Stimulated activated CD4-positive, alpha-beta T cell treated with anti-CD3 and anti-CD28 coated beads, Interleukin-15, amount 100 ng/mL, for 1 hour (primary cell): ENCODE measurements at places on chromosomes 16 and 17.

DNA sequence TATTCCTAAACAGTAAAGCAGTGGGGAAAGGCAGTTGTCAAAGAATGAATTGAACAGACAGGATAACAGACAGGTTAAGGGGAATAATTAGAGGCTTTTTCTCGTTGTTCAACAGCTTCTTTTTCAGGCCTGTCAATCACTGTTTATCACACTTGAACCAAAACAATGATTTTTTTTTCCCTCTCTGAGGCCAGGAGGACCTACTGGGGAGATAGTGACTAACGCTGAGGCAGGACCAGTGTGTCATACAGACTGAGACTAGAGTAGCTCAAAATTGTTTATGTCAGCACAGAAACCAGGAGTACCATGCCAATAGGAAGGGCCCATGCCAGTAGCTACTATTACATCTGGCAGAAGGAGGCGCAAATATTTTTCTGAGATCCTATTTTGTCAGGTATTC, 41.3 kb upstream of the NLK start:
- no peak for DNase-seq

DNA sequence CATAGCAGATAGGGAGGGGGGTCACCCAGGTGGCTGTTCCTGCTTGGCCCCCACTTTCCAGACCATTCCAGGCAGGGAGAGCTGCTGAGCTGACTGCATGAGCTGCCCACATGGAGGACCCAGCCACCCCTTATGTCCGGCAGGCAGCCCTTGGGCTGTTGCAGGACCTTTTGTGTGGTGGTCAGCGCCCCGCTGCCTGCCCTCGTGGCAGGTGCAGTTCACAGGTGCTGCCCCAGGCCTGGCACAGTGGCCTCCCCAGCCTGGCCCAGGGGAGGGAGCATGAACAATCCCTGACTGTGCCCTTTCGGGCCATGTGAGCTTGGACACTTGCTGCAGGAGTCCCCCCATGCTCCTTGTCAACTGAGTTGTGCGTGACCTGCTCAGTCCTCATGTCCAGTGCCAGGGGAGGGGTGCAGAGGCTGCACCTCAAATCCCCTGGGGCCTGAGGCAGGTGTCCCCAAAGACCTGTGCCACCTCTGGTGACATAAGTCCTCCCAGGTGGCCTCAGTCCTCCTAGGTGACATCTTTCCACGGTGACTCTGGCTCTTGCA, 8.6 kb downstream of the TBC1D26 start:
- no peak for DNase-seq

DNA sequence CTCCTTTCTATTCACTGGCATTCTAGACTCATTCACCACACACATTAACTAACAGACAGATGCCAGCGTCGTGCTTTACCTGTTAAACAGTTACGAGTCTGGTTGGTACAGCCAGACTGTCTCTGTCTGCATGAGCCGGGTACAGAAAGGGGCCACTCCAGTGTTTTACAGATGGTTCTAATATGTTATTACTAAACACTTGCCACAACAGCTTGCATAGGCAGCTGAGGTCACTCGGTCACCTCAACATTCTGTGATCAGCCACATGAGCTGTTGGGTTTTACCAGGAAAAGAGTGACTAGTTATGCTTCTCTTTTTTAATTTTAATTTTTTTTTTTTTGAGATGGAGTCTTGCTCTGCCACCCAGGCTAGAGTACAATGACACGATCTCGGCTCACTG, 25.2 kb downstream of the CD300A start:
- no peak for DNase-seq

GRCh38 chr17:50356418-50356817, 10.5 kb downstream of the XYLT2 start:
- DNase-seq, result no peak

DNA sequence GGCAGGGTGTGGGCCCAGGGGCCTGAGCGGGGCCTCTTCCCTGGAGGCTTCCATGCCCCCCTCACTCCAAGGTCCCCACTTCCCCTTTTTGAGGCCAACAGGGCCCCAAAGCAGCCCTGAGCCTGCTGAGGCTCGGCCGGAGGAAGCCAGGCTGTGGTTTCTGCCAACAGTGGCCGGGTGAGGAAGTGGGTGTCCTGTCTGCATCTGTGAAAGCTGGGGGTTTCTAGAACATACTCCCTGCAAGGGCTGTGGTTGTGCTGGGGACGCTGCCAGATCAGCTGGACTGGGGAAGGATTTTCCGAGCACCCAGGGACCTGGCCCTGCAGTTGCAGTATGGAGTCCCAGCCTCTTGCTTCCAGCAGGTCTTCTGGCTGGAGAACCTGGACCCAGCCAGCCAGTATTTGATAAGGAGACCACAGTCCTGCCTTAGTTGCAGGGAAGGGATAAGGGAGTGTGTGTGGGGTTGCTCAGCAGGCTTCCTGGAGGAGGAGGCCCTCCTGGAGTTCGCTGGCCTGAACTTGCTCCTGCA, 15.7 kb downstream of the ADCY7 start:
- peak; percentile 40 for DNase-seq

GRCh38 chr17:43530288-43531081, 15.7 kb downstream of the ETV4 start:
- DNase-seq, result no peak

DNA sequence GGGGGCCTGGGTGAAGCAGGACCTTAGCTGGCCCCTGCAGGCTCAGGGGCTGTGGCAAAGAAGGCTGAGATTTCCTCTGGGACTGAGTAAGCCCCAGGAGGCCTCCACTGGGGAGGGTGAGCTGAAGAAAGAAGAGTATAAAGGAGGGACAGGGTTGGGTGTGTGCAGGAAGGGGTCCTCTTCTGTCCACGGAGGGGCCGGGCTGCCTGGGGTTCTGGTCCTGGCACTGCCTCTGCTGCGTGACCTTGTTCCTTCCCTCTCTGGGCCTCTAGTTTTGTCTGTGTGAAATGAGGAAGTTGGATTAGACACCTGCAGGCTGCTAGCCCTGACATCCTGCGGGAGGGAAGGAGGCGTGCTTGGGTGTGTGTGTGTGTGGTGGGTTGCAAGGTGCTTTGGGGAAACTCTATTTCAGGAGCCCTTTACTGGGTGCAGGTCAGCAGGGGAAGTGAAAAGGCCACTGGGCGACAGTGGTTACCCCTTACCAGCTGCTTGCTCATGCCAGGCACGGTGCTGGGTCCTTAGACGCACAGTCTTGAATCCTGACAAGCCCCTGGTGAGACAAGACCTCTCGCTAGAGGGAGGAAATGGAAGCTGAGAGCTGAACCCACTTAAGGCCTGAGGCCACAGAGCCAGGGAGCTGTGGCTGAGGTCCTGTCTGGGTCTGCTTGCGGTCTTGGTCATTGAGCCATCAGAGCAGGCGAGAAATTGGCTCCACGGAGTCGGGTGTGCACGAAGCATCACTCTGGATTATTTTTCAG, 60.7 kb downstream of the OR1D5 start:
- DNase-seq, result no peak

DNA sequence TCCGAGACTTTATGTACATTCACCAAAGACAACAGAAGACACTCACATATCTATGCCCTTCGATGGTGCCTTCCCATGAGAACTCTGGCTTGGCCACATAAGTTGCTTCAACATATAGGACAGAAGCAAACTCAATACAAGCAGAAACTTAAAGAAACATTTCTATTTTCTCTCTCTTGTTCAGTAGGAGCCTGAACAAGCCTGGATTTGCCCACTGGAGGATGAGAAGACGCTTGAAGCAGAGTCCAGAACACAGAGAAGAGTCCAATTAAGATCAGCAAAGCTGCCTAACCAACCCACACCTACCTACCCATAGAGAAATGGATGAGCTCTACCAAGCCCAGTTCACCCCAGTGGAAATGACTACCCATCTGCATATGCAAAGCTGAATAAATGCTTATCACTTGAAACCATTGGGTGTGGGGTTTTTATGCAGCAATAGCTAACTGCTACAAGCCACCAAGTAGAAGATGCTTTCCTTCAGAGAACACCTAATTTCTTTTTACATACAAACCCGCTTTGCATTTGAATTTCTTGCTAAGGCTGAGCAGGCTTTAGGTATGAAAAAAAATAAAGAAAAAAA, 337.9 kb upstream of the DYNLRB2 start:
- no peak for DNase-seq

- no peak for DNase-seq
Observed at GRCh38 chr16:460787-461186, 35.3 kb downstream of the RAB11FIP3 start.

- DNase-seq, result no peak
Observed at GRCh38 chr16:46712911-46713310, 23.5 kb downstream of the ORC6 start.

- no peak for DNase-seq
Observed at GRCh38 chr17:43609613-43610385, 51.9 kb downstream of the MEOX1 start.

DNA sequence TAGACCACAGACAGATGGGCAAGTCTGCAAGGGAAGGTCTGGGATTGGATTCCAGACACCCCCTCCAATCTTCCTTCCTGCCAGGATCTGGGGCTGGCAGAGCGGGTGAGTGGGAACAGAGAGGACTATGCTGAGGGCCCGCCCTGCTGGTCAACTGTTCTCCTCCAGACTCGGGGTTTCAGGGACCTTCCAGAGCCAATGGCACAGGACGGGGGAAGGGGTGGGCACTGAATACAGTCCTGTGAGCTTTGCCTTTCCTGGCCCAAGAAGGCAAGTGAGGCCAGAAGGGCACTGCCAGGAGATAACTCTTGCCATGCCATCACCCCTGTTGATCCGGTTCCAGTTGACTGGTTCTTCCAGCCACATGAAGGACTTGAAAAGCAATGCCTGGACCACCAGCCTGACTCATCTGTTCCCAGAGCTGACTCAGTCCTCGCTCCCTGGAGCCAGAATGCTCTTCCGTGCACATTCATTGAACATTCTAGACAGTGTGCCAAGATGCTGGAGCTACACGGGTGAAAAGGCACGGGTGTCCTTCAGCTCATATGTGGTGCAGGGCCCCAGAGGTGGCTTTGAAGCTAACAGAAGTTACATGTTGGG, 533 bp upstream of the MEFV start:
- no peak for DNase-seq

DNA sequence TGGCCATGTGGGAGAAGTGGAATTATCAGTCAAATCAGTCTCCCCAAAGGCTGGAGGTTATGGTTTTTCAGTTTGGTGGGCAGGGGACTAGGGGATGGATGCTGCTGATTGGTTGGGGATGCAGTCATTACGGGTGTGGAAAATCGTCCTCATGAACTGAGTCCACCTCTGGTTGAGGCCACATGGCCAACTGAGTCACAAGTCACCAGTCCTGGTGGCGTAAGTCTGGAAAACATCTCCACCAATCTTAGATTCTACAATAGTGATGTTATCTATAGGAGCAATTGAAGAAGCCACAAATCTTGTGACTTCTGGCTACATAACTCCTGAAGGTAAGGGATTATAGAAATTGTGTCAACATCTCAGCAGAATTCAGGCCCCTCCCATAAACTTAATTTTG, 5.2 kb upstream of the RNF135 start:
- DNase-seq, result no peak

DNA sequence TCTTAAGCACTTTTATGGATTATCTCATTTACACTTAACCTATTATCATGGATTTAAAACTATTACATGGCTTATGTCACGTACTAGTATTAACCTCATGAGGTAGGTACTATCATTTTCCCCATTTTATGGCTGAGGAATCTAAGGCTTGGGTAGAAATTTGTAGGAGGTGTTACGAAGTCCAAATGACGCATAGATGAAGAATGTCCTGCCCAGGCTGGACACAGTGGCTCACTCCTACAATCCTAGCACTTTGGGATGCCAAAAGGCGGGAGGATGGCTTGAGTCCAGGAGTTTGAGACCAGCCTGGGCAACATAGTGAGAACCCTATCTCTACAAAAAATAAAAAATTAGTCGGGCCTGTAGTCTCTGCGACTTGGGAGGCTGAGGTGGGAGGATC, 4.8 kb upstream of the C1QL1 start:
- DNase-seq, result no peak

- DNase-seq, result no peak
Observed at GRCh38 chr16:75100603-75100990, 16.0 kb downstream of the LDHD start.

DNA sequence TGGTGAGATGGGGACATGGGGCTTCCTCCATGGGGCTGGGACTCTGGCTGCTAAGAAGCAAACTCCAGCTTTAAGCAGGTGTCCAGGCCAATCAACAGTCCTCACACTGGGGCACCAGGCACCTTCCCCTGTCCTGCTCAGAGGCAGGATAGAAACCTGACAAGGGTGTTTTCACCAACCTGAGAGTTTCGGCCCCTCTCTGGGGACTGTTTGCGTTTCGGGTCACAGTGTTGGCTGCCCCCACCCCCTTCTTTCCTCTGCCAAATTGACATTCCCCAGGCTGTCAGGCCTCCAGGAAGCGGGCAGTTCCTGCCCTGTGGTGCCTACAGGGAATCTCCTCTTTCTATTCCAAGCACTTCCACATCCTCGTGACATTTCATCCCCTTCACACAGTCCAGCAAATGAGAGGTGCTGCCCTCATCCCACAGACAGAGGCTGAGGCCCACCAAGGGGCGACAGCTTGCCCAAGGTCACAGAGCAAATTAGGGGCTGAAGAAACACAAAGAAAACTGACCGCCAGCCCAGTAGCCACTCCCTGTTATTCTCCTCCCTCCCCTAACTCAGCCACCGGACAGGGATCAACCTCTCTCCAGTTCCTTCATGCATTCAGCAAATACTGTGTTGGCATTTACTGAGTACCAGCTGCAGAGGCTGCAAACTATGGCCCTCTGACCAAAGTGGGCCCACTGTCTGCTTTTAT, 38.0 kb downstream of the MMP15 start:
- DNase-seq, result no peak

- no peak for DNase-seq
Observed at GRCh38 chr17:67982034-67982640, 14.1 kb downstream of the C17orf58 start.

DNA sequence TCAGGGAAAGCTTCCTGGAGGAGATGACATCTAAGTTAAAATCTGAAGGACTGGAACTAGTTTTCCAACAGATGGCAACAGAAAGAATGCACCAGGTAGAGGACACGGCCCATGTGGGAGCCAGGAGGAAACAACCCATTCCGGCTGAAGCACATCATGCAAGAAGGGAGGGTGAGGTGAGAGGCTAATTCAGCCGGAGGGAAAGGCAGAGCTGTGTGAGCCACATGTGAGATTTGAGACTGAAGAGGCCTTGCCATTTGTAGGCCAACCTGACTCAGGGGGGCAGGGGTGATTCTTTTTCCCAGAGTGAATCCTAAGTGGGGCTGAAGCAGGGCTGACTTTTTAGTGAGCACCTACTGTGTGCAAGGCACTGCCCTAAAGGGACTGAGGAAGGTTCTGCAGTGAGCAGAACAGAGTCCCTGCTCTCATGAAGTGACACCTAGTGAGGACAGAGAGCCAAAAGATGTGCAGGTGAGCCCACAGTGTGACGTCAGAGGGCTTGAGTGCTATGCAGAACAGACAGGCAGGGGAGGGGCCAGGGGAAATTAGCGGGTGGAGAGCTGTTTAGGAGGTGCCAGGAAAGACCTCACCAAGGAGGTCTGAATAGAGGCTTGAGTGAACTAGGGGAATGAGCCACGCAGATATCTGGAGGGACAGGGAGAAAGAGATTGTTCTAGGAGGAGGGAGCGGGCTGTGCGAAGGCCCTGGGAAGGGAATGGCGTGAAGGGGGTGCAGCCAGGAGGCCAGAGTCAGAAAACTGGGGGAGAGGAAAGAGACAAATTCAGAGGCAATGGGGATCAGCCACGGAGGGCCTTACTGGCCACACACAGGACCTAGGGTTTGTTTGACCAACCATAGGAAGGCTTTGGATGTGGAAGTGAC, 19.8 kb upstream of the IL21R start:
- DNase-seq, result no peak

- DNase-seq, result no peak
Observed at GRCh38 chr16:74657870-74658642, 8.6 kb downstream of the RFWD3 start.

- DNase-seq, result no peak
Observed at GRCh38 chr17:48016112-48016511, 21.5 kb downstream of the COPZ2 start.
